Femur (tissue), 1 donor: ENCODE measurements at places on chromosomes 1 and 21.

GRCh38 chr1:31483012-31483946, 70.3 kb downstream of the SERINC2 start:
- DNase-seq, result peak; percentile 54

GRCh38 chr1:65393347-65393746, 27.1 kb upstream of the LEPR start:
- DNase-seq, result no peak

DNA sequence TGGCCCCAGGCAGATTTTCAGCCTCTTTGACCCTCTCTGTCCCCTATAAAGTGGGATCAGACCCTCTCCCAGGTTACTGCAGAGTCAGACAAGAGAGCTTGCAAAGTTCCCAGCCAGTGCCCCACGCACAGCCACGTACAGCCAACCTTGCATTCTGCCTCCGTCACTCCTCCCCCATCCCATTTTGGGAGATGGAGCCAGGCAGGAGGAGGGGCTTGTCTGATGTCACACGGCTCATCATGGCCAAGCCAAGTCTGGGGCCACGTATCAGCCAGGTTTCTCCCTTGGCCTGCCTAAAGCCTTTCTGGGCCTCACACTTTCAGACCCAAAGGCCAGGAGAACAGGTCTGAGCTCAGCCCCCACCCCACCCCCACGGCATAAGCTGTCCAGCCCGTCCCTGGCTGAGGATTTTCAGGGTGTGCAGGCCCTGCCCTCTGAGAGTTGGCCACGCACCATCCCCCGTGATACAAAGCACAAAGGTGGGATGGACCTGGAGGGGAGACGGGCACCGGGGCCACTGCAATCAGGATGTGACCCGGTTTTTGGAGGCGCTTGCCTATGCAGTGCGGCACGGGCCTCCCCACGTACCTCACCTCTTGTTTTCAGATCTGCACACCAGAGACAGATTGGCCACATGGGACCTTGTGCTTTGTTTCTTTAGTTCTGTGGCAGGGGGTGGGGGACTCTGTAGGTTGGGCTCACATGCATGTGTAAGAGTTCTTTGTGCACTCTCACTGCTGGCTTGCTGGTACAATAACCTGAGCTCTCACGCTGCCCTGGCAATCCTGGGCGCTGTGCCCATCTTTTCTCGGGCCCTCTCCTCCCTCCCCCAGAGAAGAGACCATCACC, 47.6 kb downstream of the TRIM11 start:
- DNase-seq, result no peak

GRCh38 chr1:87939444-87939843, 610.8 kb downstream of the LMO4 start:
- DNase-seq, result no peak

DNA sequence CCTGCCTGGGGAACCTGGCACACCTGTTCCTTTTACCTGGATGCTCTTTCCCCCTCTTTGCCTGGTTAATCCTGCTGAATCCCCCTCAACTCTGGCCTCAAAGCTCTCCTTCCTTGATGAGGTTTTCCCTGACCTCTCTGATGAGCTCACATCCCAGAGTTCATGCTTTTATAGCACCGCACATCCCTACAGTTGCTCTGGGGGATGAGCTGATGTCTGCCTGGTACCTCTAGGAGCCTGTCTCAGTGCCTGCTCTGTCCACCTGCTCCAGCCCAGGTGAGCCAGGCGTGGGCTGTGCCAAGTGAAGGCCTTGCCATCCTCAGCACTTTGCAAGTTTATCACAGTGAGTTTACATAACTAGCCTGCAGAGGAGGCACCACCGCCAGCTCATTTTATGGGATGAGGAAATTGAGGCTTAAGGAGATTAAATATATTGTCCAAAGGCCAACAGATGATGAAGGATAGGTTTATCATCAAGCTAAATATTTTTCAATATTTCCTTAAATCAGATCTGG, 58.6 kb upstream of the TMPRSS2 start:
- no peak for DNase-seq

DNA sequence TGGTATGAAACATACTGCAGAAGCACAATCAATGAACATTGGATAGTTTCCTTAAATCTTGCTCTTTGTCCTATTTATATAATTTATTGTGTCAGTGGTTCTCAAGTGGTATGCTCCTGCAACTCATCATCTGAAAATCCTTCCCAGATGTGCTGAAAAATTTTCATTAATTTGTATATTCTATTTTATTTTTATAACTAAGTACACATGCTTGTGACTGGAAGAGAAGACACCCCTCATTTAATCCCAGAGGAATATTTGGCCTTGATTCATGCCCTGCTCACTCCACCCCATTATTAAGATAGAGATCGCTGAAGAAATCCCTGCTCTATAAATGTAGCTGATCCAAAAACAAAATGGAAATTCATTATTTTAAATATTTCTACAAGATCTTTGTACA, 870.5 kb upstream of the CXADR start:
- DNase-seq, result no peak

GRCh38 chr1:99590578-99591209, 55.2 kb upstream of the PALMD start:
- DNase-seq, result peak; percentile 60

DNA sequence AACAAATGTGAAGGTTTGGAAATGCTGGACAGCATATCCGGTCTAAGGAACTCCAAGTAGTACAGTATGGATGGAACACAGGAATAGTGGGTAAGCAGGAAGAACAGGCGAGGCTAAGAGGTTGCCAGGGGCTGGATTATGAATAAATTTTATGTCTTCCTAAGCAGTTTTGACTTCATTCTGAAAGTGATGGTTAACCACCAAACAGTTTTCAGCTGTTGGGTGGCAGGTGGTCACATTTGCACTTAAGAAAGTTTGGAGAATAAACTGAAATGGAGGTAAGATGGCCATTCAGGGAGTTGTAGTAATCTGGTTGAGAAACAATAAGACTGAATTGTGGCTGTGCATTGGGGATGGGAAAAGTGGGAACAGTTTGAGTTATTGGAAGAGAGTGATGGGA, 83.8 kb downstream of the PRKAA2 start:
- no peak for DNase-seq

- DNase-seq, result no peak
These were observed 108.9 kb downstream of the NOS1AP start for GRCh38 chr1:162178432-162178831.

DNA sequence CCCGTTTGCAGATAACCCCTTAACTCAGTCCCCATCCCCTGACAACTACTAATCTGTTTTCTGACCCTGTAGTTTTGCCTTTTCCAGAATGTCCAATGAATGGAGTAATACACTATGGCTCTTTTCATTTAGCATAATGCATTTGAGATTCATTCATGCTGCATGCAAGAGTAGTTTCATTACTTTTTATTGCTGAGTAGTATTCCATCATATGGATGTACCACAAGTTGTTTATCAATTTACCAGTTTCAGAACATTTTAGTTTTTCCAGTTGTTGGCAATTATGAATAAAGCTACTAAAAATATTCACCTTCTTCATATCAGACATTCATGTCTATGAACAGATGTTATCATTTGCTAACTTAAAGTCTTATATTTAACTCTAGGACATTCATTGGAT, 45.3 kb downstream of the STXBP3 start:
- no peak for DNase-seq

DNA sequence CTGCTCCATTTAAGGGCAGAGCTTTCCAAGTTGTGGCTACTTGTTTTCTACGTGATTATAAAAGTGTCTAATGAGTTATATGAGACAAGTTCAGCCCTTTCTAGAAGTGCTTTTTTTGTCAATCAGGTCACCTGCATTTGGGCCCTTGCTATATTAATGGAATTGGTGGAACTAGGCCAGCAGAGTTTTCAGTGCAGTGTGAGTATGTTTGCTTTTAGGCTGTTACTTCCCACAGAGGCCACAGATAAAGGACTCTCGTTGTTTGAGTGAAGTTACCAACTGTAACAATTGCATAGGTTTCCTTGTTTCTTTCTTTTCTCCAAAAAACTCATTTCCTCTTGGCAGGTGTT, 10.9 kb downstream of the SMAP2 start:
- DNase-seq, result no peak

- DNase-seq, result peak; percentile 84
These were observed at the start of gene HMCN1 for GRCh38 chr1:185733818-185734735. Gene HMCN1, plus strand, starts transcription at chr1:185734391. Its CDS starts 389 bp downstream, at chr1:185734780.

- DNase-seq, result no peak
These were observed 87.8 kb downstream of the TRIM11 start for GRCh38 chr1:228318823-228319241.

DNA sequence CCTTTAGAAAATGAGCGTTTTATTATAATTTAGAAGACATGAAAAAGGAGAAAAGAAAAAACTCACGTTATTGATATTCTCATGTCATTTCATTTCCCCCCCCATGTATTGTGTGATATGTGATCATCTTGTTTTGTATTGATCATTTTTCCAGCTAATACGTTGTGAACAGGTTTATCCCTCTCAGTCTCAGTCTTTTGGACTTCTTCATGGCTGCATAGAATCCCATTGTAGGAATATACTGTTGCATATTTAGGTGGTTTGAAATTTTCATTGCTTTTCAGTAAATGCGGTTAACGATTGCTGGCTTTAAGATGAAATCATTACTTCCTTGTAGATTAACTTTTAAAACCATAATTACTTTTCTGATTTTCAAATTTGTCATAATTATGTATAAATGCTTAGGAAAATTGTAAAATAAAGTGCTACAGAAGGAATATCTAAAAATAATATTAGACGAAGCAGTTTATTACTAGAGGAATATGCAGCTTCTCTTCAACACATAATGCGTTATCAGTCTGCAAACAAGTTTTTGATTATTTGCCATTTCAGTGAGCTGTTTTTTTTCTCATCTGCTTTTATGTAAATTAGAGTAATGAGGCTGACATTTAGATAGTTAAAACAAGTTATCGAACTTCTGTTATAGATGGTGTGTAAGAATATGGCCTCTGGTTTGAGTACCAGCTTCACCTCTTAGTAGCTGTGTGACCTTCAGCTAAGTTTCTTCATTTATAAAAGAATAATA, 1.8 kb downstream of the SON start:
- DNase-seq, result no peak

DNA sequence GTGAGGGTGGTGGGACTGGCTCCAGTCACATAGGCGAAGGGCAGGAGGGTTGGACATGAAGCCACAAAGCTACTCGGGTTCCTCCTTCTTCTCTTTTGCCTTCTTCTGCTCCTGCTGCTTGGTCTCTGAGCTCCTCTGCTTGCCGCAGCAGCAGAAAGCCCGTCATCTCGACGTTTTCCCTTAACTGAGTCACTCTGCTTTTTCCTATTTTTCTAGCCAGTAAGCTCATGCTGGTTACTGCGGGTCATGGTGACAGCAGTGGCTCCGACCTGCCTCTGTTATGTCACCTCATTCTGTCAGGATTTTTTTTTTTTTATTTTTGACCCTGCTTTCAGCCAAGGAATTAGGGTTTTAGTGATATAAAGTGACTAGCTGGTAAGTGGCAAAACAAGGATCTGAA, 2.6 kb upstream of the FMOD start:
- no peak for DNase-seq

DNA sequence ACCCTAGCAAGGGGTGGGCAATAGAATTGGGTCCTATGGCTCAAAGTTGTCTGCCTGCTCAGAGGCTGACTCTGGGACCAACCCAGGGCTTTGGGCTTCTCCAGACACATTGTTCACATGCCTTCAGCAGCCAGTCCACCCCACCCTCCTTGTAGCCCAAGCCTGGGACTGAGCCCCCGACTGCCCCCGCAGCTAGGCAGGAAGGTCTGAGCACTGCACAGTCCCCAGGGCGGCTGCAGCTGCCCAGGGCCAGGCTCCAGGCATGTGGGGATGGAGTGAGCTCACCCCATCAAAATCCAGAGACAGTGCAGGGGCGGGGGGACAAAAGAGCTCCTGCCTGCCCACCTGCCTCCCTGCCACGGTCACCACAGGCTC, 35.6 kb downstream of the HSPG2 start:
- DNase-seq, result peak; percentile 70

GRCh38 chr1:200510228-200510623, 100.4 kb upstream of the ZNF281 start:
- DNase-seq, result peak; percentile 77

- DNase-seq, result peak; percentile 60
These were observed 80.3 kb upstream of the ARTN start for GRCh38 chr1:43853161-43853921.

GRCh38 chr1:52532731-52533327, 20.1 kb downstream of the TUT4 start:
- DNase-seq, result no peak

DNA sequence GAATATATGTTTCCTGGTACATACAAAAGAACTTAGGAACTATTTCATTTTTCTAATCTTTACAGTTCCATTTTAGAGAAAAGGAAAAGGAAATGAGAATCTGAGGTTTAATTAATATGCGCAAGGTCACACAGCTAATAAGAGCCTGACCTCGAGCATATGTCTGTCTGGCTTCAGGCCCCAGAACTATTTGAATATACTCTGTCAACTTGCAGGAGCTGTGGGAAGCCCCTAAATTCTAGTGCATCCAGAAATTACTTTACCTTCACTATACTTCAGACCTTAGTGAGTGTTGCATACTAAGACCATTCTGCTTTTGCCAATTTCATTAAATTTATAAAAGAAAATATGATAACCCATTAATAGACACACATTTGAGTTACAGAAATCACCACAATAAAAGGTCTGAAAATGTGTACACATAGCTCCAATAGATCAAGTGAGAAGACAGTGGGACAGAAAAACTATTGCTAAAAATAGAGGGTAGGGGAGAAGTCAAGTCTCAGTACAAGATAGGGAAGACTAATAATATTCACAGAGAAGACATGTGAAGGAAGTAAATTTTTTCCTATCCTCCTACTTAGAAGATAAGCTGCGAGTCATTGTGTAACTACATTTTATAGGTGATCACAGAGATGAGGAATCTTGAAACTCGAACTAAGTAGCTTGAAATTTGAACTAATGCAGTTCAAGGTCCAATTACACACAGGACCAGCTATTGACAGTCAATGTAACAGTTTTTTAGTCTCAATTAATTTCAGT, 3.8 kb downstream of the RGS13 start:
- DNase-seq, result no peak

DNA sequence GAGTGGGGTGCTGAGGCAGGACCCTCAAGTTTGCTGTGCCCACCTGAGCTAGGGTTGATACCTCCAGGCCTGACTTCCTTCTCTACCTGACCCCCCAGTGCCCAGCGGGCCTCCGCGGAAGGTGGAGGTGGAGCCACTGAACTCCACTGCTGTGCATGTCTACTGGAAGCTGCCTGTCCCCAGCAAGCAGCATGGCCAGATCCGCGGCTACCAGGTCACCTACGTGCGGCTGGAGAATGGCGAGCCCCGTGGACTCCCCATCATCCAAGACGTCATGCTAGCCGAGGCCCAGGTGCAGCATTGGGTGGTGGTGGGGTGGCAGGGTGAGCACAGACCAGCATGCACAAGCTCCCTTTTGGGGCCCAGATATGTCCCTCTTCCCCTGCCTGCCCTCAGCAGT, 51.3 kb upstream of the KDM4A start:
- no peak for DNase-seq

GRCh38 chr1:233569636-233570035, 44.3 kb upstream of the KCNK1 start:
- no peak for DNase-seq

GRCh38 chr1:157092831-157093230, 6.8 kb downstream of the ETV3L start:
- peak; percentile 55 for DNase-seq

DNA sequence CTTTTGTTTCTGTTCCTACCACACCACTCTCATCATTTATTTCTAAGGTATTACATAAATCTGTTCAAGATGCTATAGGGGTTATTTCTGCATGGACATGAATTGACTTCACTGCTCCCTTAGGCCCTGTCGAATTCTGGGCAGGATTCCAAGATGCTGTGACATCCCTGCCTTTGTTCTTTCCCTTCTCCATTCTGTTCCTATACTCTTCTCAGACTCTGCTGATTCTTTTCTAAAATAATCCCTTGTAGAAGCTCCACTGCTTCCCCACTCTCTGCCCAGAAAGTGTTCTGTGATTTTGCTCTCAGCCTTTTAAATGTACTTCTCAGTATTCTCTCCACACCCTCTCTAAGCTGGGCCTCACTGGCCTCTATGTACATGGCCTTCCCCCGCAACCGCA, 99.2 kb downstream of the PHTF1 start:
- DNase-seq, result no peak
